Mesendoderm (in vitro differentiated cells): ENCODE measurements at places on chromosomes 4 and X.

DNA sequence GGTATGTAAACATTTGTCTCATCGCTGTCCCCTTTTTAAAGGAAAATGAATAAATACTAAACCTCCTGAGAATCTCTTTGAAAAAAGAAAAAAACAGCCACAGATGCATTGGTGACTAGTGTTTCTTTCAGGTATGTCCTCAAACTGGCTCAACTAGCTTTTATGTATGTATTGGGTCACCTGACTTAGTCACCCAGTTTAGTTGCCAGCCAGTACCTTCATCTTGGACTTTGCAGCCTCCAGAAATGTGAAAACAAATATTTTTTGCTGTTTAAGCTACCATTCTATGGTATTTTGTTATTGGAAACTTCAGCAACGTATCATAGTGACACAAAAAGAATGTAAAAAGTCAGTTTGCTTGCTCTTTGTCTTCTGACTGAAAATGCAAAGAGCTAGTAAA, 1263.5 kb downstream of the FAM133A start:
- DNase-seq, result no peak

GRCh38 chr4:57719456-57719855, 609.3 kb upstream of the IGFBP7 start:
- DNase-seq, result no peak

DNA sequence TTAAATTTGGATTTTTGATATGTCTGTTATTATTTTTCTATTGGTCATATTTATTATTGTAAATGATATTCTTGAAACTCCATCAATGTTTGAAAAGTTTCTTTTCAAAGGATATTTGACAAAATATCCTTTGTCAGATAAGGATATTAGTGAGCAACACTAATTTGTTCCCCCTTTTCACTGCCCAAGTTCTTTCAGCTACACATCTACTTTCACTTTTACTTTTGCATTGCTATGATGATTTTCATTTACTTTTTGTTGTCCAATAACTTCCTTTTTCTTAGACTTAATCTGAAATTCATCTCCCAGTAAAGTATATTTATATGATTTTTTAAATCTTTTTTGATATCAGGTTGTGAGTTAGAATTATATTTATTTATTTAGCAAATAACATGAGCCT, 542.3 kb upstream of the ADGRL3 start:
- no peak for DNase-seq

DNA sequence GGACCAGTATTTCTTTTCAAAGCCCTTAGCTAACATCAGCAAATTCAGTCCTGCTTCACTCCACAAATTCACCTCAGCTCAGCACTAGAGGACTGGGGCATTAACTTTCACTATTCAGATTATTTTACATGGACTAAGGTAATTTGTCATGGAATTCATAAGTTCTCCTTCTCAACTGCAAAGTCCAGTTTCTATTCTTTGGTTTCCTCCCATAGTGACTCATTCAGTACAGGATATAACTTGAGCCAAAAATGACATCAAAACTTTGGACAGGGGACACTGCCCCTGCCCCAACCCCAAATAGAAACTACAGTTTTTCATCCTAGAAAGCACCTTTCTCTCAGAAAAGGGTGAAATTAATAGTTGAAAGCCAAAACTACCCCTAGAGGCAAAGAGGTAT, 52.7 kb downstream of the COX7B2 start:
- no peak for DNase-seq

DNA sequence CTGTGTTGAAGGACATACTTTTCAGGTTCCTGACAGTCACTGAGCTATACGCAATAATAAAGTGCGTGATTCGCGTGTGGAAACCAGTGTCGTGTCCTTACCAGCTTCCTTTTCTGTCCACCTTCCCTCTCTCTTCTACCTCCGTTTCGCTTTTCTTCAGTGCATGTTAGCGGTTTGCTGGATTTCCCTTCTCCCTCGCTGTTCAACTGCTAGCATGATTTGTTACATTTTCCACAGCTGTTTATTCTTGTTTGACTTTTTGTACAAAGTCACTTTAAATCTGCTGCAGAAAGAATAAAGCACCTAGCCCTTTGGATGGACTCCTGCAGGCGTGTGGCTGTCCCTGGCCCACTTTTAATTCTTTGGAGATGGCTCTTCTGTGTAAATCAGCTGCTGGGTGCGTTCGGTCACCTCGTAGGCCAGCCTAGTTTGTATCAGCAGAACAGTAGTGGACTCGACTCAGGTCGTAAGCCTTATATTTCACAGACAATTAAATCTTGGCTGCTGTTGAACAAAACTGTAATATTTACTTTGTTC, 8.9 kb upstream of the HAND2 start:
- no peak for DNase-seq

- DNase-seq, result no peak
Measured at GRCh38 chr4:172155838-172156345, 342.7 kb downstream of the GALNTL6 start.

- DNase-seq, result peak; percentile 14
Measured at GRCh38 chr4:55087009-55087912, 38.1 kb downstream of the KDR start.

GRCh38 chrX:48492293-48492910, 16.4 kb upstream of the PORCN start:
- DNase-seq, result no peak

DNA sequence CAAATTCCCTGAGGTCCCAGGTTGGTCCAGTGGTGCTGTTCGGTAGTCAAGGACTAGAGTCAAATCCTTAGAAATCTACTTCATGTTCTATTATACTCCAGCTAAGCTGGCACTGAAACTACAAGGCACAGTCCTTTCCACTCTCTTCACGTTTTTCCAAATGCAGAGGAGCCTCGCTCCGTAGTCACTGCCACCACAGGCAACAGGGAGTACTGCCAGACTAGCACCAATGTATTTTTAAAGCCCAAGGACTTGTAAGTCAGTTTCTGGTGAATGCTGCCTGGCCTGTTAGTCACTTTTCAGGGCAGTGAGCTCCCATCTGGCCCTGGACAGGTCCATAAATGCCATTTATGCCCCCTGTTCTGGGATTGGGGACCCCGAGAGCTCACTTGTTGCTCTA, 323.5 kb downstream of the FAM47A start:
- DNase-seq, result peak; percentile 11

DNA sequence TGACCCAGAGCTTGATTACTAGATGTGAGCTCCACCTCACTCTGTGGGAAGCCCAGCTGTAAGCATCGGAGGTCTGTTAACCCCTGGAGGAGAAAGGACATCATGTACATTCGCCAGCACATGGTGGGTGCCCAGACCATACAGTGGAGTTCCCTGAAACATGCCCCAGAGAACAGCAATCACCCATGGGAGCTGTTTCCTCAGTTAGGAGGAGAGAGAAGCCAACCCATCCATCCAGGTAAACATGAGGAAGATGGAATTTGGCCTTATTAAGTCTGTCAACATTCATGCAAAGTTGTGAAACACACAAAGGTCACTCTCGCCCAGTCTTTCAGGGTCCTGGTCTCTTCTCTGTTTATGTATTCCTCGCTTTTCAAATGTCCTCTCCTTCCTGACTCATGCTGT, 354.7 kb downstream of the ANK2 start:
- no peak for DNase-seq

- DNase-seq, result no peak
Measured at GRCh38 chr4:144213371-144213770, 72.9 kb upstream of the GYPA start.

GRCh38 chr4:117900832-117901231, 133.5 kb upstream of the NDST3 start:
- peak; percentile 93 for DNase-seq

- no peak for DNase-seq
Measured at GRCh38 chrX:13009273-13009672, 34.4 kb downstream of the TMSB4X start.

DNA sequence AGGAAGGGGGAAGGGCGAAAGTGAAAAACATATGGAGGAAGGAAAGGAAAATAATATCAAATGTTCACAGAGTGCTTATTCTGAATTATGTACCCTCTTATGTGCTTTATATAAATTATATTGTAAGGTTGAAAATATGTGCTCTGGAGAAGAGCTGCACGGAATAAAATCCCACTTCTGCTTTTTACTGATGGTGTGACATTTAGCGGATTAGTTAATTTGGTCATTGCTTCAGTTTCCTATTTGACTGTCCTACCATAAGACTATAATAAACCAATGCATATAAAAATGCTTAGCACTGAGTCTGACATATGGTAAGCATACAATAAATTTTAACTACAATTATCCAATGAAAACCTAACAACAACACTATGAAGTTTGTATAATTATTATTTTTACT, 86.2 kb downstream of the NPFFR2 start:
- no peak for DNase-seq

- no peak for DNase-seq
Measured at GRCh38 chrX:51568586-51568985, 50.1 kb downstream of the CENPVL3 start.

DNA sequence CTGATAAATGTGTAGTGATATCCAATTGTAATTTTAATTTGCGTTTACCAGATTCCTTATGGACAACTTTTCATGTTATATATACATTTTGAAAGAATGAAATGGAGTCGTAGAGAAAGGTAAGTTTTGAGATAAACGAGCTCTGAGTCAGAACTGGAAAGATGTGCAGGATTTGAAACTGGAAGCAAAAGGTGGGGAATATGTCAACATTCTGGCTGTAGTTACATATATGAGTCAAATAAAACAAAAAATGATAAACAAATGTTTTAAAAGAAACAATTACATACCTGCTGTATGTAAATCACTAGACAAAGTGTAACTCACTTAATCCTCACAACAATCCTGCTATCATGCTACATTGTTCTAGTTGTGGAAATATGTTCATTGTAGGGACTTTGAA, 84.0 kb downstream of the LPAR4 start:
- DNase-seq, result no peak

DNA sequence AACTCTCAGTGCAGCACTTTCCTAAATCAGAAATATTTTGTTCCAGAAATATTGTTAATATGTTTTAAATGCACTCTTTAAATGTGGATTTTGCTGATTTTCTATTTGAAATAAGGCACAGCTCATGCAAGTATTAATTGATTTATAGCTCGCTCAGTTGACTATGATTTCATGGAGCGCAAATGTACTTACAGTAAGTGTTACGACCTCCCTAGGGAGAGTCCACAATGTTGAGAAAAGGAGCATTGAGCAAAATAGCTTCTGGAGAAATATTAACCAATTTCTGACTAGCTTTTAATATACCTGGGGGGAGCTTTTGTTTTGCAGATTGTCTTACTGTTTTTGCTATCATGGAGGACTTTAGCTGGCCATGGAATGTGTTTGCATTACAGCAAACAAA, 1687.5 kb downstream of the STIM2 start:
- DNase-seq, result no peak

DNA sequence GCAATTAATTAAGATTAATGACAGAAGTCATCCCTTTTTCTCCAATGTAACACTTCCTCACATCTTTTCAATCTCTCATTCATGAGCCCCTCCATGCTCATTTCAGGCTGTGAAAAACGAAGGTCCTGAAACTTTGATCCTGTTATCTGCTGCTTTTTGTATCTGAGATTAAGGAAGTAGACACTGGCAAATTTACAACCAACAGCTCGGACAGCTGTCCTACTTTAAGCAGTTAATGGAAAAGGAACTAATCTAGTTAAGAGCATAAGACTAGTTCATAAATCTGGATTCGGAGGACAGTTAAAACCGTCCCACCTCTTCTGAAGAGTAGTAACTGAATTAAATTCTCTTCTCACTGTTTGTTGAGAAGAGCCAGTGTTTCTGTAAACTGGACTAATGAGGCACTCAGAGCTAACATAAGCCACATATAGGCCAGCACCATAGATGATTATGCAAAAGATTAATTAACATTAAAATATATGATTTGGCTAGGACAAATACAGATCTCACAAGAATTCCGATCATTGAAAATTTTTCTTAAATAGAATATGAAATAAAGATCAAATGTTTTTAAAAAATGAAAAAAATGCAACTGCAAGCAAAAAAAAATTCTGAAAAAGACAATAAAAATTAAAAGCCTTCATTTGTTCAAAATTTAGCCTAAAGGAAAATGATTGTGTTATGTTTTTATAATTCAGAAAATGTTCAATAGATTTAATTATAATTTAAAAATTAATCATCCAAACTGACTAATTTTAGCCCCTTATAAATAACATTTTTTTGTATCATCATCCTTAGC, 114.4 kb downstream of the ANTXR2 start:
- DNase-seq, result peak; percentile 23

DNA sequence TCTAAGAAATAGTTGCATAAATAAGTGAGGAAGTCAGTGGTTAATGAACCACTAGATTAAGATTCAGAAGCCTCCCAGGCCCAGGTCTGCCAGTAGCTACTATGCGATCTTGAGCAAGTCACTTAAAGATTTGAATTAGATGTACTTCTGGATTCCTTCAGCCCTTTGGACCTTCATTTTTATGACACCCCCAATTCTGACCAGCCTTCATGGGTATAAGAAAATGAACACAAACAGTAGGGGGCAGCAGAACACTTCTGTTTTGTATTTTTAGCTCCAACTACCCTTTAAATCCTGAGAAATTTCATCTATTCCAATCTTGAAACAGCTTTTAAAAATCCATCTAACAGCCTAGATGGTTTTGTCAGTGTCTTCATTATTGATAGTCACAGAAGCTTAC, 19.0 kb downstream of the TMEM47 start:
- peak; percentile 25 for DNase-seq

DNA sequence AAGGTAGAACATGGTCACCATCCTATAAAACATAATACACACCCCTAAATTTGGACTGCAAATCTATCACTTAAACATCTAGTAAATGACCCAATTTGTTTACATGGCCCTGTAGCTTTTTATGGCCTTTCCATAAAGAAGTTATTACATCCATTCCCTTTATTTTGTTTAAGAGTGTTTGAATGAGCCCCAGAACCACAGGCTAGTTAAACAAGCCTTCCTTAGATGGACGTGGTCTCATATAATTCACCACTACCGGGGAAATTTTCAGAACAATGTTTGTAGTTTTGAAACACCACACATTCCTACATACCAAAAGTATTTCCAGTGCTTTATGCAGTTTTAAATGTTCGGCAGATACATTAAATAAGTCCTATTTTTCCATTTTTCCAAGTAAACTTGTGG, 12.3 kb downstream of the PDGFC start:
- no peak for DNase-seq

DNA sequence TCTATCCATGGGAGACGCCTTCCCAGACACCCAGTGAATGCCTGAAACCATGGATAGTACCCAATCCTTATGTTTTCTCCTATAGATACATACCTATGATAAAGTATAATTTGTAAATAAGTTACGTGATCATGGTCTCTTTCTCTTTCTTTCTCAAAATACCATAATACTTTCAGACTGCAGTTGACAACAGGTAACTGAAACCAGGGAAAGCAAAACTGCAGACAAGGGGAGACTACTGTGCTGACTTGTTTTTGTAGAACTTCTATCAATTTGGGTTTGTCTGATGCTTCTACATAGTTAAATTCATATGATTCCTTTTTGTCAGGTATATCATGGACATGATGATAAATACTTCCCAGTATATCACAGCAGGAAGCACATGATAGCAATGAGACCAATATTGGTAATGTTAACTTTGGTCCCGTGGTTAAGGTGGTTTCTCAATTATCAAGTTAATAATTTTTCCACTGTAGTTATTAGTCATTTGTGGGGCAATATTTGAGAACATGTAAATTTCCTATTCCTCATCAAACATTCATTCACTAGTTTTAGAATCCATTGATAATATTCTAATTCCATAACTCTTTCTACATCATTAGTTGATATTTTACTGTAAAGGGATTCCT, 298.0 kb upstream of the TET2 start:
- DNase-seq, result no peak
